ENCODE measurements at places on chromosomes 12 and 14.
A peak's percentile ranks its signal among the peaks of the same experiment; 100 is the strongest.

DNA sequence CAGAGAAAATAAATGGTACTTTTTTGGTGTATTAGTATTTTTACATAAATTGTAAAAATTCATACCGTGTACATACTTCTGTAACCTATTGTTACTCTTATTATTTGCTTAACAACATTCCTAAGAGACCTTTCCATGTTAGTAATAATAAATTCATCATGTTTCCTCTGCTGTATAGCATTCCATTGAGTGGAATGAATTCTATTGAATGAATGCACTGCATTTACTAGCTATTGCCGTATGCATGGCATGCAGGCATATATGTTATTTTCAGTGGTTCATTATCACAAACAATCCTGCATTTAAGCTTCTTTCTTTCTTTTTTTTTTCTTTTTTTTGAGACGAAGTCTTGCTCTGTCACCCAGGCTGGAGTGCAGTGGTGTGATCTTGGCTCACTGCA, 137.6 kb upstream of the TBX3 start:
- no peak for DNase-seq

DNA sequence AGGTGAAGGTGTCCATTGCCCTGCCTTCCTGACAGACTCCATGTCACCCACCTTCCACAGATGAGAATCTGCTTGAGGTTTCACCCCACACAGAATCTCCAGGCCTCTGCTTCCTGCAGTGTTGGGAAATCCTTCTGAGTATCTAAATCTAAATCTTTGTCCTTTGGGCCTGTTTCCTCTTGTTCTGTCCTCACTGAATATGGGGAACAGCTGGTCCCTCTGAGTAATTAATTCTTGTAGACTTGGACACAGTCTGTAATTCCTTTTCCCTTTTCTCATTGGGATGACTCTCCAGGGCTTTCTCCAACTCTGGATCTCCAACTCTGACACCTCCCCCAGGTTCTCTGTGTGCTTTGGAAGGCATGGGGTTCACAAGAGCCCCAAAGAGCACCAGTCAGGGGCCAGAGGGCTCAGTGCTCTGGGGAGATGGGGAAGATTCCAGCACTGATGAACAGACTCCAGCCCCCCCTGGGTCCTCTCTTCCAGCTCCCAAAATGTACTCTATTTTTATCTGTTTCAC, 2.3 kb upstream of the ACVRL1 start:
- DNase-seq: peak; percentile 1

GRCh38 chr12:9699898-9700605, 30.5 kb downstream of the CLEC2D start:
- DNase-seq: no peak

GRCh38 chr14:36221112-36221511, 44.6 kb upstream of the PTCSC3 start:
- no peak for DNase-seq

- DNase-seq: peak; percentile 87
Measured at GRCh38 chr14:106518054-106518943, 991.9 kb downstream of the TMEM121 start.

DNA sequence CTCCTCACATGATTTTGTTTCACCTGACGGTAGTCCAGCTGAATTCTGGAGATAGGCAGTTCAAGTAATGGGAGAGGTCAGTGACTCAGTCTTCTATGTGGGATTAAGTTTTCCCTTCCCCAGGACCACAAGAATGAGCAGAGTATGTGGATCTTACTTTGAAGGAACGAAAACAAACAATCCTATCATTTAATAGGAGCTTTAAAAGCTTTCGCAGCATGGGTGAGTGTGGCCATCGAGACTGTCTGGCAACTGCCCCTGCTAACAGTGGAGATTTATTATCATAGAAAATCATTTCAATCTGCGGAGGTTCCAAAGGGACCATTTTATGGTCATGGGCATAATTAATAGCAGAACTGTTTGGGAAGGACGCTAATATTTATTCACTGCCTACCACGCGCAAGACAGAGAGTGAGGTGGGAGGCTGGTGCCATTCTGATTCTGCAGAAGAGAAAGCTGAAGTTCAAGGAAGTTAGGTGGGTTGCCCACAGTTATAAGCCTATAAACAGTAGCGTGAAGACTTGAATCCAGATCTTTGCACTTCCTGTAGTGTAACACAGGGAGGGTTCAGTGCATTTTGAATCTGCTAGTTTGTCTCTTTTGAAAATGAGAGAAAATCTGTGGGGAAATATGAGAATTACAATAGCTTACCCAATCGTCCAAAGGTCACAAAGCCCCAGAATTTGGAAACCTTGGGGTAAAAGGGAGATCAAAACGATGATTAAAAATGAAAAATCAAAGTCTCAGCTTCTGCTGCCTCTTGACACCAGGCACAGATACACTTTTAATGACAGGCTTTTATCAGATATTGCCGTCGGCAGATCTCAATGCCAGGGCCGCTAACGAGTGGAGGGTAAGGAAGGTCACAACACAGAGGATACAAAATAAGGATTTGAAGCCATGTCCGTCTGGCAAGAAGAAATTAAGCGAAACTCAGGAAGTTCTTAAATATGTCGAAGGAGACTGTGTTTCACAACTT, 209.6 kb downstream of the CRADD start:
- no peak for DNase-seq

DNA sequence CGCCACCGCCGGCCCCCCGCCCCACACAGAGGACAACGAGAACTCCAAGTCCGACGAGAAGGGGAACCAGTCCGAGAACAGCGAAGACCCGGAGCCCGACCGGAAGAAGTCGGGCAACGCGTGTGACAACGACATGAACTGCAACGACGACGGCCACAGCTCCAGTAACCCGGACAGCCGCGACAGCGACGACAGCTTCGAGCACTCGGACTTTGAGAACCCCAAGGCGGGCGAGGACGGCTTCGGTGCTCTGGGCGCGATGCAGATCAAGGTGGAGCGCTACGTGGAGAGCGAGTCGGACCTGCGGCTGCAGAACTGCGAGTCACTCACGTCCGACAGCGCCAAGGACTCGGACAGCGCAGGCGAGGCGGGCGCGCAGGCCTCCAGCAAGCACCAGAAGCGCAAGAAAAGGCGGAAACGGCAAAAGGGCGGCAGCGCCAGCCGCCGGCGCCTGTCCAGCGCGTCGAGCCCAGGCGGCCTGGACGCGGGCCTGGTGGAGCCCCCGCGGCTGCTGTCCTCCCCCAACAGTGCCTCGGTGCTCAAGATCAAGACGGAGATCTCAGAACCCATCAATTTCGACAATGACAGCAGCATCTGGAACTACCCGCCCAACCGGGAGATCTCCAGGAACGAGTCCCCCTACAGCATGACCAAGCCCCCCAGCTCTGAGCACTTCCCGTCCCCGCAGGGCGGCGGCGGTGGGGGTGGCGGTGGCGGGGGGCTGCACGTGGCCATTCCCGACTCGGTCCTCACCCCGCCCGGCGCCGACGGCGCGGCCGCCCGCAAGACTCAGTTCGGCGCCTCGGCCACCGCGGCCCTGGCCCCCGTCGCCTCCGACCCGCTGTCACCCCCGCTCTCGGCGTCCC, 150.9 kb downstream of the EGLN3 start:
- DNase-seq: no peak

GRCh38 chr12:1974812-1975211, 29.4 kb downstream of the DCP1B start:
- DNase-seq: no peak

DNA sequence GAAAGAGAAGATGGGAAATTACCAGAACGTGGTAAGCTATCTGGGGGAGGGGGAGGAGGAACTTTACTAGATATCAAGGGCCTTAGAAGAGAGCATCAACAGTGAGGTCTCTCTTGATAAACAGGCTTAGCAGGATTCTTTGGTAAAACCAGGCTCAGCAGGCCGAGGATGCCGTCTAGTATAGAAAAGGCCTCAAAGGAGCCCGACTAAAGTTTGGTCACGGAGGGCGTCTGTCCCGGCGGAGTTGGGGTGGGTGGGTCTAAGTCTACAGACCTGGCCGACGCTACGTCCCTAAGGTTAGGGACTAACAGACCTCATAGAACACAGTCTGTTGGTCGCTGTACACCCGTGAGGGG, 538 bp upstream of the TIGAR start:
- no peak for DNase-seq

GRCh38 chr14:89280600-89280999, 136.4 kb downstream of the FOXN3 start:
- DNase-seq: no peak

GRCh38 chr14:98769326-98769725, 502.7 kb downstream of the BCL11B start:
- DNase-seq: no peak

GRCh38 chr12:71719647-71720370, 33.9 kb downstream of the TMEM19 start:
- no peak for DNase-seq

DNA sequence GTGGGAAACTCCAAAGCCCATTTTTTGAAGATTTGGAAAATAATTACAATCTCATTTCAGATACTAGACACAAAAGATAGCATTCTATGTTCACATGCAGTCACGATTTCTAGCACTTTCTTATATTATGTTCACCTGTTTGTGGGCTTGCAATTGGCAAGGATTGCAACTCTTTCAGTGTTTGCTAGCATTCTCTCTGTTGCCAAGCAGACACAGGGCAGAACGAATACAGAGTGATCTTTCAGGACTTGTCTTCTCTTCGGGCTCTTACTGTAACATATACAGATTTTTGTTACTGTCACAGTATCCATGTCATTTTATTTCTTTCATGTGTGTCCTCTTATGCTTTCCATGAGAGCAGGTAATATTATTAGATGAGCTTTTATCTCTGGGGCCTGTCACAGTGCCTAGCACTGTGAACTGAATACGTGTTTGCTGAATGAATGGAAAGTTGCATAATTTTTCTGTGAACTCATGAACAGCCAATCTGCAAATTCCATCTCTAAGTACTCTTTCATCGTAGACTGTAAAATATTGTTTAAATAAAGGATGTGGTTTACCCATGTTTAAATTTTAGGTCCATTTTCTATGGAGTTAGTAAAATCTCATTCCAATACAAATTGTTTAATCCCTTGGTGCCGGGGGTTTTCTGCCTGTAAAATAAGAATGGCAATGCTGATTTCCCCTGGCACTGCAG, 105.1 kb downstream of the BMP4 start:
- DNase-seq: no peak

DNA sequence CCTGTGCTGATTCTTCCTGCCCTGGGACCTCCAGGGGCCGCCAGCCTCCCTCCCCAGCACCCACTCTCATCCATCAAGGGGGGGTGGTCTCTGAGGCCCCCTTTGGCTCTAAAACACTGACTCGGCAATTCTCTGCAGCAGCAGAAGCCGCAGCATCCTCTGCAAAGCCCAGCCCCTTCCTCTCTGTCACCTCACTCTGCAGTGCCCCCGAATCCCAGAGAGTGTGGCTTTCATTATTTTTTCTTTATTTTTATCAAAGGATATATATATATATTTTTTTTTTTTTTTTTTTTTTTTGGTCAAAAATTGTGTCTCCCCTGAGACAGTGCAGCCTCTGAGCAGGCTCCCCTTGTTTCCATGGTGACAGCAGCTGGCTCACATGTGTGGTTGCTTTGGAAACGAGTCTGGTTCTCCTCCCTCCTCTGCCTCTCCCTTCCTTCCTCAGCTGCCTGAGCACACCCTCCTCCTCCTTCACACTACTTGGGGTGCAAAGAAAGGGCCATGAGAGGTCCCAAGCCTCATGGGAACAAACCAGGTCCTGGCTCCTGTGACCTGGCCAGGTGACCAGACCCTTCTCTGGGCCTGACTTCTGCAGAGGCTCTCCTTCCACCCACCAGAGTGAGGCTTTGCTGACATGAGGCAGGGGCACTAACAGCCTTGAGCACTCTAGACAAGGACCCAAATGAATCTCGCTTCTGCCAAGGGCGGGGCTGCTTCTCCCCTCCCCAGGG, 100.5 kb downstream of the LRRC74A start:
- DNase-seq: peak; percentile 64

DNA sequence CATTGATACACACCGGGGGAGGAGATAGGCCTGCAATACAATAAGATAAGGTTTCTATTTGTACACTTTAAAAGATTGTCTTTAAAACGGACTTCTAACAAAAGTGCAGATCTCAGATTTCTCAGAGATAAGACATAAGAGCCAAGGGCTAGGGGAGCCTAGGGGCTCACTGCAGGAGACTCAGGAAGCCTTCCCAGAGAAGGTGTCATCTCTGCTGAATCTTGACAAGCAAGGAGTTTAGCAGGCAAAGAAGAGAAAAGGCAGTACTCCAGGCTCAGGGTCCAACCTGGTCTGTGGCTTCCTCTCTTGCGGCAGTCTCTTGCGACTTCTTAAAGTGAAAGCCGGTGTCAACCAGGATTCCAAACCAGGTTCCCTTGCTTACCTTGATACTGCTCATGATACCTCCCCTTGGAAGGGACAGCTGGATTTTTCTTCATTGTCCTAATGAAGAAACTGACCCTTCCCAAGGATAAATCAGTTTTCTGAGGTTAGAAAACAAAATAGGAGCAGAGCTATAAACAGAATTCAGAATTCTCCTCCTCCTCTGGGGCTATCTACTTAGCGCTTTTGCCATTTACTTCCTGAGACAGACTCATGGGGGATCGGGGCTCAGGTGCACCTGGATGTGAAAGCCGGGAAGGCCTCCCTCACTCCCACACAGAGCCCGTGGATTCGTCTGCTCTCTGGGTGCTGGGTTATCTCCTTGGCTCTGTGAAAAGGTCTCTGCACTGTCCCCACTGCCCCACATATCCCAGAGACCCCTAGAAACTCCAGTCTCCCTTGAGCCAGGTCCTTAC, 1.7 kb upstream of the SCNN1A start:
- no peak for DNase-seq

Data from activated naive CD8-positive, alpha-beta T cell treated with anti-CD3 and anti-CD28 coated beads, Interleukin-2, amount 10 ng/mL, durations not matched to agents 7 days and 5 days (primary cell).